Activated T-helper 9 cell treated with anti-CD3 and anti-CD28 coated beads, Interleukin-2, amount 50 U/mL, for 16 hours (primary cell): ENCODE measurements at places on chromosomes 6 and 20.

- no peak for DNase-seq
Observed at GRCh38 chr6:56400273-56400672, 152.9 kb upstream of the COL21A1 start.

GRCh38 chr6:161578478-161578877, 304.6 kb upstream of the AGPAT4 start:
- no peak for DNase-seq

DNA sequence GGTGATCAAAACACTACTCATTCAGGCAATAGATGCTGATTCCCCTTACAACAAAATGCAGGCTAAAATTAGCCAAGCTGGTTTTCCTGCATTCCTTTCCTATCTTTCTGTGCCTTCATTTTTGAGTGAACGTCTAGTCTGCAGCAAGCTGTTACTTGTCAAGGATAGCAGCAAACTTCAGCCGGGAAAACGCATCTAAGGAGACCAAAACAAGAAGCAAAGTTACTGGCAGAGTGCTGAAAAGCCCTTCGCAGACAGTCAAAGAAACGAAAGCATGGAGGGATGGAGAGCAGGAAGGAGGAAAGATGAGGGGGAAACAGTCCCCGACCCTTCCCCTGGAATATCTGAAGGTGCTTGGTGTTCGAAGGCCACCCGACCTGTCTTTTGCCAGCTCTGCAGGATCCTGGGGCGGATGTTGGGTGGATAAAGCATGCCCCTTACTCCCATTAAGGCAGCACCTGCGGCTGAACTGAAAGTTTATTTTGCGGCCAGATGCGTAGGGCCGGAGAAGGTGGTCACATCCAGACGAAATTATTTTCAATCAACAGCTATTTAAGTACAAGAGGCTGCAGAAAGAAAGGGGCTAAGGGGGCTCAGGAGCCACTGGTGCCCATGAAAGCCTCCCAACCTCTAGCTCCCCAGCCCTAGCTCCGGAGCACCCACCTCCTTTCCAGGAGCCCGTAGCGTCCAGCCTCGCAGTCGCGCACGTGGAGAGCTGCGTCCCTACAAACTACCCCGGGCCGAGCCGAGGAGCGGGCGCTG, 538 bp downstream of the FERMT1 start:
- DNase-seq = no peak

DNA sequence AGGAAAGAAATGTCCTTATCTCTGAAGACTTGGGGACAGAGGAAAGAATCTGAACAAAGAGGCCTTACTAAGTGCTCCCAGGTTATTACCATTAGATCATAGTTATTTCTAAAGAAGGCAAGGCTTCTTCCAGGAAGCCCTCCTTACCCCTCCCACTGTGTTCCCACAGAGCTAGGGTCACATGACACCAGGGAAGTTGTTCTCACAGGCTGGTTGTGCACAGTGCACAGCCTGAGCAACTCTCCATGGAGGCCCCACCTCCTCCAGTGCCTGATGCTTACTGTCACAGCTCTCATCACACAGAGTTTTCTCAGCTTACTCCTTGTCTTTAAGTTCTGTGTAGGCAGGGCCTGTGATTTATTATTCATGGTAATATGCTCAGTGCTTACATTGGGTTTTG, 68.9 kb upstream of the SCGN start:
- DNase-seq = no peak

- no peak for DNase-seq
Observed at GRCh38 chr20:17654649-17655285, 27.3 kb downstream of the RRBP1 start.

GRCh38 chr6:159973951-159974350, 5.1 kb downstream of the IGF2R start:
- no peak for DNase-seq

GRCh38 chr20:64168381-64169090, 4.3 kb downstream of the MYT1 start:
- DNase-seq = no peak

DNA sequence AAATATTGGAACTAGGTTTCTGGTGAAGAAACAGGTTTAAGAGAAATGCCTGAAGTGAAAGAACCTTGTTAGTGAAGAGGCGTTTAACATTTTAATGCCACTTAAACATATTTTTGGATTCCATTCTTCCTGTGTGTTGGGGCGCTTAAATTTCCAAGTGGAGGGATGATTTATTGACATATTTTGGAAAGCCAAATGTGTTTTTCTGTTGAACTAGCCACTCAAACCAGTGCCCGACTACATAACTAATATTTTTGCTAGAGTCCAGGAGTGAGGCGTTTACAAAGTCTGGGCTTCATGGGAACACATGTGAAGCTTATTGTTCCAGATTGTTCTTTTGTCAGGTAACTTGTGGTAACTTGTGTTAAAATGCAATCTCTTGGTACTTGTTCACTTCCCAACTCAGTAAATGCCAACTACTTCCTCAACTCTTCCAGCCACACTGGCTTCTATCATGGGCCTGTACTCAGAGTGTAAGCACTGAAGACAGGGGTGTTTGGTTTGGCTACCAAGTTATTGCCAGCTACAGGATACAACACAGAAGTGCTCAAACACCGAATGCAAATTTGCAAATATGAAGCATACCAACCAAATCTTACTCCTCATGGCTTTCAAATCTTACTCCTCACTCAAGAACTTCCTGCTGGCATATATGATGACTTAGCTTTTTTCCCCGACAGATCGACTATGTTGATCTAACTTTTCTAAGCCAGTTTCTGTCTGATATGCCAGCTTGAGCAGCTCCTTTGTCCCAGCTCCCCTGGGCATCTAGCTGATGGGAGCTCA, 2.0 kb upstream of the ZNFX1 start:
- DNase-seq = no peak

- no peak for DNase-seq
Observed at GRCh38 chr6:149867876-149868640, 3.9 kb upstream of the LRP11 start.

- no peak for DNase-seq
Observed at GRCh38 chr6:66814156-66814555, 1107.1 kb upstream of the EYS start.

DNA sequence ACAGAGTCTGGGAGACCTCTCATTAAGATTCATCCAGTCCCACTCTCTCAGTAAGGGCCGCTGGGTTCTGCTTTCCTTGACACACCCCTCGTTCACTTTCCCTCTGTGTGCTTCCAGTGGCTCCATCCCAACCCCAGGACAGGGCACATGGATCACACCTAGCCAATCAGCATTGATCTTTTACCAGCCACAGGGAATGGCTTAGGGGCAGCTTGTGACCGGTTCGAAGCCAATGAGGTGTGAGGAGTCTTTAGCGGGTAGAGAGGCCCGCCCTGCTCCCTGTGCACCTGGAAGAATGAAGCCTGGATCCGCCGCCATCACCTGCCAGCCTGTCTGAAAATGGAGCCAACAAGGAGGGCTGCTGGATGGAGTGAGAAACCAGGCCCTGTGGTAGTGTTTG, 35.2 kb upstream of the OVOL2 start:
- DNase-seq = no peak

GRCh38 chr6:1239805-1240204, 72.1 kb upstream of the FOXQ1 start:
- no peak for DNase-seq

GRCh38 chr6:7617801-7618764, 28.1 kb downstream of the SNRNP48 start:
- DNase-seq = no peak

GRCh38 chr6:133682506-133683307, 206.2 kb upstream of the TCF21 start:
- no peak for DNase-seq

DNA sequence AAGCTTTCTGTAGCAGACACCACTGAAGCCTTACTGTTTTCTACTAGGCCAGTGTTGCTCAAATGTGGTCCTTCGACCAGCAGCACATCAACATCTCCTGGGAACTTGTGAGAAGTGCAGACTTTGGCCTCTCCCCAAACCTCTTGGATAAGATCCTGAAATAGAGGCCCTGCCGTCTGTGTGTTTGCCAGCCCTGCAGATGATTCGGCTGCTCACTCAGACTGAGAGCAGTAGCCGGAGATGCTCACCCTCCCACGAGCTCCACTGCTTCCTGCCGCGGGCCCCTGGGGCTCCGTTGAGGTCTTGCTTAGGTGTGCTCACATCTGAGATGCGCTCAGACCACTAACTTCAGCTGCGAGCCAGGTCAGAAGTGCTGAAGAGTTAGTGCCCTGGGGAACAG, 129.5 kb upstream of the SSTR4 start:
- no peak for DNase-seq

DNA sequence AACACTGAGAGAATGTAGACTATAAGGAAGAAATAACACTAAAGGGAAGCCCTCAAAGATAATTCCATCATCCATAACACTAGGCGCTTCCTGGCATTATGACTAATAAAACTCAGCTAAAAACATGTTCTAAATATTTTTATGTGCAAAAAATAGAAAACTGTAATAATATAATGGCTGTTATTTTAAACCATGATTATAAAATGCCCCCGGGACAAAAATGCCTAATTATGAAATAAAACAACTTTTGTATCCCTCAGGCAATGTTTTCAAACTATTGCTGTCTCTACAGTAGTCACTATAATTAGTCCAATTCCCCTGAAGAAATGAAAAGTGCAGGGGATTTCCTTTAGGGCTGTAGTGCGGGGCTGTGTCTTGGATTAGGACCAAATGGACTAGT, 242.4 kb downstream of the RNF144B start:
- no peak for DNase-seq

- DNase-seq = no peak
Observed at GRCh38 chr6:91042656-91043055, 455.8 kb upstream of the MAP3K7 start.

- DNase-seq = peak; percentile 38
Observed at GRCh38 chr6:155186052-155186658, 77.7 kb upstream of the CLDN20 start.

GRCh38 chr6:100152201-100152600, 158.2 kb upstream of the MCHR2 start:
- no peak for DNase-seq

- DNase-seq = no peak
Observed at GRCh38 chr6:155690820-155691219, 235.2 kb upstream of the NOX3 start.

- no peak for DNase-seq
Observed at GRCh38 chr6:28005975-28006374, 48.9 kb downstream of the OR2B6 start.

GRCh38 chr6:93792746-93793145, 373.4 kb upstream of the EPHA7 start:
- no peak for DNase-seq

- no peak for DNase-seq
Observed at GRCh38 chr6:67358241-67358640, 1276.8 kb upstream of the ADGRB3 start.

GRCh38 chr6:104411302-104411701, 448.4 kb downstream of the HACE1 start:
- DNase-seq = no peak

- DNase-seq = no peak
Observed at GRCh38 chr6:14016432-14016831, 91.7 kb downstream of the RNF182 start.

DNA sequence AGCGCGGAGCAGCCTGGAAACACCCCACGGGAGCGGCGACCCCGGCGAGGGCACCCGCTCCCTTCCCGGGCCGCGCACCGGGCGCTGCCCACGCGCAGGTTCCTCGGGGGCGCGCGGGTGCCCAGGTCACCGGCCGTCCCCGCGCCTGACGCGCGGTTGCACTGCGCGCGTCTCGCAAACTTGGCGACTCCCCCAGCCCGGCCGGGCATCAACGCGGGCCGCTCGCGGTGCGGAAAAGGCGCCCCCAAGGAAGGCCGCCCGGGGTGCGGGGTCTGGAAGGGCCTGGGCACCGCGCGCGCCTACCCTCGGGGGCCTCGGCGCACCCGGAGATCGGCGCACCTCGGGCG, 555 bp upstream of the ZBTB46 start:
- DNase-seq = no peak

- no peak for DNase-seq
Observed at GRCh38 chr6:114033606-114034005, 62.7 kb upstream of the HDAC2 start.

DNA sequence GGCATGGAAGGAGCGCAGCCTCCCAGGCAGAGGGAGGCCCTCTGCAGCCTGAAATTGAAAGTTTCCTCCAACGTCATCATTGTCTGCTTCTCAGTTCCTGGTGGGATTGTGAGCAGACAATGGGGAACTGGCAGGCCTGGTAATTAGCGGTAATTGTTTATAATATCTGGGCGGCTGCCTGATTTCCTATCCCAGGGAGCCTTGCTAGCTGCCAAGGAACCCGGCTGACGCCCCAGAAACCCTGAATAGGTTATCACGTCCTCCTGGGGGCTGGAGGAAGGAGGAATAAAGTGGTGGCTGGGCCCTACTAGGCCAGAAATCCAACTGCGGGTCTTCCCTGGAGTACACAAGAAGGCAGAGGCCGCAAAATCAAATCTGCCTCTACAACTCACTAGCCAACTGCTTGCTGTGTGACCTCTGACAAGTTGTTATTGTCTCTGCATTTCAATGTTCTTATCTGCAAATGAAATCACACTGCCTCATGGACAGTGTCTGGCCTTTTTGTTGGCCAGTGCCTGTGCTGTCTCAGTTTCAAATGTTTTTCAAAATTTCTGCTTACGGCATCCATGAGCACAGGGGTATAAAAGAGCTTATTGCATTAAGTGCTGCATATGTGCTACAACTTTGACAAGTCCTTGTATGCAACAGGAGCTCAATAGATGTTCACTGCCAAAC, 16.9 kb downstream of the KCNK15 start:
- no peak for DNase-seq

GRCh38 chr6:53735896-53736295, 58.9 kb upstream of the LRRC1 start:
- no peak for DNase-seq

GRCh38 chr20:10314198-10314597, 95.6 kb downstream of the SNAP25 start:
- DNase-seq = no peak

GRCh38 chr20:1493536-1493935, 2.3 kb upstream of the SIRPB2 start:
- no peak for DNase-seq

GRCh38 chr20:9889270-9889981, 50.5 kb upstream of the PAK5 start:
- no peak for DNase-seq

DNA sequence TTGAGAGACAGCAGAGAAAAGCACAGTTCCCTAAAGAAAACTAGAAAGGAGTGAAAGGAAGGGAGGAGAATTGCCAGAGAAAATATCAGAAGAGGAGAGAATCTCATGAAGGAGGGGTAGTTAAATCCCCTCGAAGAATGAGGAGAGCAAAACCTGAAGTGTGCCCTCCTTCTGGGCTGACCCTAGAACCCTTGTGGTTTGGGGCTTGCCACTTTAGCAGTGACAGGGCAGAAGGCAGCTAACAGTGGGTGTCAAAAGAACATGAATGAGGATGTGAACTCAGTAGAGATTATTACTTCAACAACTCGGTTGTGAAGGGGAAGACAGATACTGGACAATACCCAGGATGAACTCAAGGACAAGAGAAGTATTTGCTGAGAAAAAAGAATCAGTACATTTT, 73.6 kb downstream of the RALGAPA2 start:
- no peak for DNase-seq

- DNase-seq = peak; percentile 56
Observed at GRCh38 chr6:33700391-33701050, 11.0 kb downstream of the UQCC2 start.
